Ovary (tissue), 10 donors: ENCODE measurements at places on chromosomes 1 and 21. TPM values are rescaled to one million over a fixed set of nuclear protein-coding genes. Genes with fewer than 3 reads are reported as not detected.

YY1AP1 gene
- 101 TPM for polyA plus RNA-seq

BLZF1 gene
- polyA plus RNA-seq: 9.2 TPM

TTC39A gene
- 1.2 TPM for polyA plus RNA-seq

VANGL2 gene
- 7.1 TPM for polyA plus RNA-seq

CR1L gene
- not detected for polyA plus RNA-seq

ZMPSTE24 gene
- 19.0 TPM for polyA plus RNA-seq

DNA sequence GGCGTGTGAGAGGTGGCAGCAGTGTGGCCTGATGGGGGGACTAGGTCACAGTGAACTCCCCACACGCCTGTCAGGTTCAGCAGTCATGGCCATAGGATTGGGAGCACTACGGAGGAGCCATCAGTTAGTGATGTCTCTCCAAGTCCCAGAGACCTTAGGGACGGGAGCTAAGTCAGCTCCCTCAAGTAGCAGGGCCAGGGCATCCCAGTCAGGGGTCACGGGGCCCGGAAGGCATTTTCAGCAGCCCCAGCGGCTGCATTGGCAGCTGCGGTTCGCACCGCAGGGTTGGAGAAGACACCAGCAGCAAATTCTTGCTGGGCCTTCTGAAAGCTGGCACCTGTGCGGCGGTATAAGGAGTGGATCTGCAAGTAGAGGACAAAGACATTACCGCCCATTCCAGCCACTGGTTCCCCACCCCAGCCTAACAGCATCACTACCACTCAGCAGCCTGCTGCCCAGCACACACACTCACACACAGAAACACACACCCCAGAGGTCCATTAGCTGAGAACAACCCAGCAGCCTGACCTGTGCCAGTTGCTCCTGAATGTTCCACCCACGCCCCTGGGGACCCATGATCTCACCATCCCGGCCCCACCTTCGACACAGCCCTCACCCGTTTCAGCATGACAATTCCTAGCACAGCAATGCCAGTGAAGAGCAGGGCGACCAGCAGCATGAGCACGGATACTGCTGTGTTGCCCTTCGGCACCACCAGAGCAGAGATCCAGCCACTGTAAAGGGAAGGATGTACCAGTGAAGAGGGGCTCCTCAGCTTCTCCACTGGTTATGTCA, 972 bp upstream of the ENTREP3 start:
- no peak for DNase-seq

DNA sequence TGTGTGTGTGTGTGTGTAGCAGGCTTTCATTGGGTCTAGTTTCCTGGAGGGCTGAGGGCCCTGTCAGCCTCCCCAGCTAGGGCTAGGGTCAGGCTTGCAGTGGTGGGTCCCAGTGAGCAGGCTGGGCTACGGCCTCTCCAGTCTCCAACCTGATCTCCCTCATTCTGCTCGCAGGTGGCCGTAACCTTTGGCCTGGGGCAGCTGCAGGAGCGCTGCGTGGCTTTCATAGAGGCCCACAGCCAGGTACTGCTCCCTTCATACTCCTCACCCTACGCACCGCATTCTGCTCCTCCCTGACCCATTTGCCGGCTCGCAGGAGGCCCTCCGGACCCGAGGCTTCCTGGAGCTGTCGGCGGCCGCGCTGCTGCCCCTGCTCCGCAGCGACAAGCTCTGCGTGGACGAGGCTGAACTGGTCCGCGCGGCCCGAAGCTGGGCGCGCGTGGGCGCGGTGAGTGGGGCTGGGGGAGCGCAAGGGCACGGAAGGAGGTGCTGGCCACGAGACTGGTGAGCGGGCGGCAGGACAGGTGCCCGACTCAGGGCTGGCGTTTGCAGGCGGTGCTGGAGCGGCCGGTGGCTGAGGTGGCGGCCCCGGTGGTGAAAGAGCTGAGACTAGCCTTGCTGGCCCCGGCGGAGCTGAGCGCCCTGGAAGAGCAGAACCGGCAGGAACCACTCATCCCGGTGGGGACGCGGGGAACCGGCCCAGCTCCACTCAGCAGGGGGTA, 4.7 kb downstream of the BTBD19 start:
- DNase-seq: peak; percentile 44

DNA sequence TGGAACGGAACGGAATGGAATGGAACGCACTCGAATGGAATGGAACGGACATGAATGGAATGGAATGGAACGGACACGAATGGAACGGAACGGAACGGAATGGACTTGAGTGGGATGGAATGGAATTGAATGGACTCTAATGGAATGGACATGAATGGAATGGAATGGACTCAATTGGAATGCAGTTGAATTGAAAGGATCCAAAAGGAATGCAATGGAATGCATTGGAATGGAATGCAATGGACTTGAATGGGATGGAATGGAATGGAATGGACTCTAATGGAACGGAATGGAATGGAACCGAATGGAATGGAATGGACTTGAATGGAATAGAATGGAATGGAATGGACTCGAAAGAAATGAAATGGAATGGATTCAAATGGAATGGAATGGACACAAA, 102.4 kb upstream of the OR4F16 start:
- DNase-seq: no peak

DNA sequence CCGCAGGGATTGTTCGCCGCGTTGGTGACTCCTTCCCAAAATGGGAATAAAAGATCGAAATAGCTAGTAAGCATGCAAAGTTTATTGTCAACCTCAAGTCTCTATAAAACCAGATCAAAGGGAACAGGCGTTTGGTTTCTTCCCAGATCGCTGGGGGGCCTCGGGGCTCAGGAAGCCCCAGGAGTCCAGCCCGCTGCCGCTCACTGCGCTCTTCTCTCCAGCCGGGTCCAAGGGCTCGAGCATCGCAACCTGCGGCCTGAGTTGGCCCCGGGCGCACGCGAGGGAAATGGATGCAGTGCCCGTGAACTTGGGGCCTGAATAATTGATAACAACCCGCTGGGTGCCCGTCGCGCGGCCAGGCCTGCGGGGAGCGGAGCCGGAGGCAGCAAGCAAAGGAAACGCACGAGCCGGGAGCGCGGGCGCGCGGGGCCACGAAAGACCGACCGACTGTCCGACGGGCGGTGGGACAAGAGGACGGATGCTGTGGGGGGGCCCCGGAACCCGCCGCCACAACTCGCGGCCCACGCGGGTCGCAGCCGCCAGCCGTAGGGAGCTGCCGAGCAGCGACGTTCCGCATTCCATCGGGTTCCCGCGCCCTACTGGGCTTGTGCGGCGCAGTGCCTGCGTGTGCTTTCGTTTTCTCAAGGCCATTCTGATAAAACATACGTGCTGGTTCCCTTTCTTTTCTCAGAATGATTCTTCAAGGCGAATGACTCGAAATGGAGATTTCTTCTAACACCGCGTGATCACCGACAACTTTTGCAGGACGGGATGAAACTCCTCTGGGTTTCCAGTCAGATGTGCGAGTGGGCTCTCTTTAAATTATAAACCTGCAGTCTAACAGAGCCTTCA, 14.0 kb upstream of the ALX3 start:
- DNase-seq: peak; percentile 87

- DNase-seq: no peak
These were observed 34.7 kb upstream of the ERO1B start for GRCh38 chr1:236316437-236316836.

DNA sequence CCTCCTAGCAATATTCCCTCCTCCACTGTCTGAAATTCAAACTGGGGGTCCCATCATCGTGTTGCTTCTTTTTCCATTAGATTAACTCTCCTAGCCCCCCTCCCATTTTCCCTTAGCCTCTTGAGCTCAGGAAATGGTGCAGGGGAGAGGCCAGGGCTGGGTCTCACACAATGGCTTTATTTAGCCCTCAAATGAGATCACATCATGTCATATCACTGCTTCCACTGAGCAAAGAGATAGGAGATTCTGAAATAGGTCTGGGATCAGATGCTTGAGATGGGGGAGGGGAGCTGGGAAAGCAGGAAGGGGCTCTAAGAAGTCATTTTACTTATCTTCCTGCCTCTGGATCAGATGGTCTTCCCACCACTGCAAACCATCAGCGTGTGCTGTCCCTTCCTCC, 17.8 kb upstream of the ARHGEF2 start:
- no peak for DNase-seq
